ENCODE measurements at places on chromosomes 1 and 21.
A peak's percentile ranks its signal among the peaks of the same experiment; 100 is the strongest.

DNA sequence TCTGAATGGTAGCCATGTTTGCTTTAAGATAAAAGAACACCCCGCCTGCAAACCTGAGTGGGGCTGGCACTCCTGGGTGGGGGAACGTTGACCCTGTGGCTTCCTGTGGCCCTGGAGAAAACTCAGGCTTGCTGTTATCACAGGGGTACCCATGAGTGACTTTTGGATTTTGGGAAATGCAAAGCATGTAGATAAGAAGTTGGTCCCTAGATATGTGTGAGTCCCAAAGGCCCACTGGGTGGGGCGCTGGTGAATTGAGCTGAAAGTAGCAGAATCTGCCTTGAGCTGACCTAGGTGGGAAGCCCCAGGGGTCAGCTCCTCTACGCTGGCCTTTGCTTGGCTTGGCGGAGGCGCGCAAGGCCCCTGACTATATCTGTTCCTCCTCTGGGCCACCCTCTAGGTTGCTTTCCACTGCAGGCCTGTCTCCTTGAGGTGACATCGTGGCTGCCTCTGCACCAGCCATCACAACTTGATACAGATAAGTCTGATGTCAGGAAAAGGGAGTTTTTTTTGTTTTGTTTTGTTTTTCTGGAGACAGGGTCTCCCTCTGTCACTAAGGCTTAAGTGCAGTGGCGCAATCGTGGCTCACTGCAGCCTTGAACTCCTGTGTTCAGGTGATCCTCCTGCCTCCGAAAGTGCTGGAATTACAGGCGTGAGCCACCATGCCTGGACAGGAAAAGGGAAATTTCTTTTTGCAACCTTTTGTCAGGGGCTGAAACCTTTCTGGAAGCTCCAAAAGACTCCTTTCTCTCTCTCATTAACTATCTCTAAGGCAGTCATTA lies 72.2 kb downstream of the AGPAT3 start:
- DNase-seq, result no peak

DNA sequence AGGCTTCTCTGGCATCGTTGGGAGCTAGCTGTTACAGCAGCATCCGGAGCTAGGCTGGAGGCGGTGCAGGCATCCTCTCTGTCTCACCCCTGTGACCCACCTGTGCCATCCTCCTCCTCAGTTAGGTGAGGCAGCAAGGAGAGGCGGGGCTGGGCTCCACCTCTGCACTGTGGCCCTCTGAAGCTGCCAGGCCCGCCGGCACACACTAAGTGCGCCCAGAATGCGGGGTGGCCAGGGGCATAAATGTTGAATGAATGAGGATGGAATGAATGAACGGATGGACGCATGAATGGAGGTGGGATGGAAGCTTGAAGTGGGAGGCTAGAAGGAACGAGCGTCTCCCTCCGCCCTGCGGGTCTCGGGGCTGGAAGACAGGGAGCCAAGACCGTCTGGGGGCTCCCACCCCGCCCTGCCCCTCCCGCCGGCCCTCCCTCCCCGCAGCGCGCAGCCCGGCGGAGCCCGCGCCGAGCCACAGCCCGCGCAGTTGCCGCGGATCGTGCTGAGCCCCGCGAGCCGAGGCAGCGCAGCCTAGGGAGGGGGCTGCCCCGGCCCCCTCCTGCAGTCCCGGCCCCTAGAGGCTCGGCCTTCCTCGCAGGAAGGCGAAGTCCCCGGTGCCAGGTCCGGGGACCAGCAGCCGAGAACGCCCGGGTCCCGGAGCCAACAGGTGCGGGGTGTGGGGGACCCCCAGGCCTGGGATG lies at the start of gene HCRTR1:
Gene HCRTR1 (plus strand): TSS at position 472 of the 698 bp plus-strand sequence. CDS start 1,504 bp downstream, outside the sequence.
- DNase-seq, result no peak

DNA sequence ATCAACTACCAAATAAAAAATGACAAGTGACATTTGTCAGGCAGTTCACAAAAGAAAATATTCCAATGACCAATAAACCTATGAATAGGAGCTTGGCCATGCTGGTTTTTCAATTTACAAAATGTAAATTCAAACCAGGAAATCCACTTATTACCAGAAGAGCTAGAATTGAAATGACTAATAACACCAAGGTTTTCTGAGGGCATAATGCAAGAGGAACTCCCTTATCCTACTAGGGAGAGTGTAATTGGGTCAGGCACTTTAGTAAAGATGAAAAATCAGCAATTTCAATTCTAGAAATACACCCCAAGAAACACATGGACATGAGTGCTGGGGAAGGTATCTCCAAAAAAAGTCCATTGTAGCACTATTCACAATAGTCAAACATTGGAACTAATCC lies 16.7 kb upstream of the TIAM1 start:
- DNase-seq, result no peak

GRCh38 chr1:56573311-56573710 lies 6.1 kb downstream of the PLPP3 start:
- DNase-seq, result no peak

DNA sequence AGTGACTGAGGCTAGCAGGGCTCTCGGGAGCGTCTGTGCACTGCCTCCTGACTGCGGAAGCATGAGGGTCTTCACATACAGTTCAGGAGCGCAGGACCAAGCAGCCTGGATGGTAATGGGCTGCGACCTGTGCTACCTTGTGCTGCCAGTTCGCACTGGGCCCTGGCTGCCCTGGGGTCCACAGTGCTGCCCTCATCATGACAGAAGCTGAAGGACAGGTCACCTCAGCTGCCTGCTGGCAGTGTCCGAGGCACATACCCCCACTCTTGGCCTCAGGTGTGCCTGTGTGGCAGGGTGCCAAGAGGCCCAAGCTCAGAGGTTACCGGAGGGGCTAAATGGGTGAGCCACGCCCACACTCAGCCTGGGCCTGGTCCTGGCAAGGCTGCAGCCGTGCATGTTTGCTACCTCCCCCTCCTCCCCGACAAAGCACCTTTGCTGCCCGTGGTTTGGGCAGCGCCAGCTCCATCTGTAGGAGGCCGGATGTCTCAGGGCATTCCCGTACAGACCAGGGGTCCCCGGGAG lies 4.4 kb downstream of the JMJD4 start:
- no peak for DNase-seq

DNA sequence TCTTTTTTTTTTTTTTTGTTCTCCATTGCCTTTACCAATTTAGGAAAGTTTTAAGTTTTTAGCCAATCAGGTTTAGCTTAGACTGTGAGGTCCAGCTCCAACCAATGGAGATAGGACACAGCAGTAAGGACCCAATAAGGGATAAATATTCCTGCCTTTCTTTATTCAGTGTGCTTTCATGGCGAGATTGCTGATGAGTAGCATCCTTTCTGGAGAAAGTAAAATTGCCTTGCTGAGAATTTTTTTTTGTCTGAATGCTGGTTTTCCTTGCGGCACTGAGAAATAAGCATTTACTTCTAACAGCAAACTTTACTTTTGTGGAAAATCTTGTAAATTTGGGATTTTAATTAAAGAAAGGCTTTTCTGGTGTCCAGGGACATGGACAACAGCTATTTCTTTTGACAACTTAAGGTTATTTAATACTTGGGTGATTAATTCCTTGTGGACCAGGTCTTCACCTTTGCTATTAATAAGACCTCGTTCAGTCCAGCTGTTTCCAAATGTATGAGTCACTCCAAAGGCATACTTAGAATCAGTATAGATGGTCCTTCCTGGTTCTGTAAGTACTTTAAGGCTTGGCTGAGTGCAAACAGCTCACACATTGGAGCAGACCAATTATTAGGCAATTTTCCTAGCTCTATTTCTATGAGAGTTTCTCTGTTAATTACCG lies 54.1 kb downstream of the SERINC2 start:
- DNase-seq, result no peak

- DNase-seq, result no peak
Measured at GRCh38 chr1:199124351-199124750, 485.5 kb downstream of the PTPRC start.

- no peak for DNase-seq
Measured at GRCh38 chr21:45078877-45079281, 4.5 kb downstream of the ADARB1 start.

DNA sequence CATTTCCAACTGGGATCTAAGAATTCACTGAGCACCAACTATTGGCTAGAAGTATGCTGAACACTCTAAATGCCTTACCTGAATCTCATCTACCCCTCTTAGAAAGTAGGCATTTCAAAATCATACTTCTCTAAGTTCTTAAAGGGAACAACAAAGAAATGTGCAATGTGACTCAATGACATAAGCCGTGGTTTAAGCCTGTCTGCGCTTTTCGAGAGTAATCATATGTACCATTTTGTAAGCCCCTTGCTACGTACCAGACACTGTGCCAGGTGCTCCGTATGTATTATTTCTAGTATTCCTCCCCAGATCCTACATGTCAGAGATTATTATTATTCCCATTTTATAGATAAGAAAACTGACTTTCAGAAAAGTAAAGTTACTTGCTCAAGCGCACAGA lies 454.2 kb downstream of the SETD4 start:
- DNase-seq, result no peak

- peak; percentile 58 for DNase-seq
Measured at GRCh38 chr1:20358761-20359263, 68.1 kb downstream of the VWA5B1 start.

GRCh38 chr1:29280409-29281131 lies 44.2 kb downstream of the PTPRU start:
- no peak for DNase-seq

GRCh38 chr21:28229814-28230213 lies 762.9 kb downstream of the LTN1 start:
- no peak for DNase-seq

GRCh38 chr1:219120624-219121544 lies 52.8 kb upstream of the LYPLAL1 start:
- DNase-seq, result no peak

GRCh38 chr1:226986496-226987178 lies 46.5 kb downstream of the COQ8A start:
- no peak for DNase-seq

DNA sequence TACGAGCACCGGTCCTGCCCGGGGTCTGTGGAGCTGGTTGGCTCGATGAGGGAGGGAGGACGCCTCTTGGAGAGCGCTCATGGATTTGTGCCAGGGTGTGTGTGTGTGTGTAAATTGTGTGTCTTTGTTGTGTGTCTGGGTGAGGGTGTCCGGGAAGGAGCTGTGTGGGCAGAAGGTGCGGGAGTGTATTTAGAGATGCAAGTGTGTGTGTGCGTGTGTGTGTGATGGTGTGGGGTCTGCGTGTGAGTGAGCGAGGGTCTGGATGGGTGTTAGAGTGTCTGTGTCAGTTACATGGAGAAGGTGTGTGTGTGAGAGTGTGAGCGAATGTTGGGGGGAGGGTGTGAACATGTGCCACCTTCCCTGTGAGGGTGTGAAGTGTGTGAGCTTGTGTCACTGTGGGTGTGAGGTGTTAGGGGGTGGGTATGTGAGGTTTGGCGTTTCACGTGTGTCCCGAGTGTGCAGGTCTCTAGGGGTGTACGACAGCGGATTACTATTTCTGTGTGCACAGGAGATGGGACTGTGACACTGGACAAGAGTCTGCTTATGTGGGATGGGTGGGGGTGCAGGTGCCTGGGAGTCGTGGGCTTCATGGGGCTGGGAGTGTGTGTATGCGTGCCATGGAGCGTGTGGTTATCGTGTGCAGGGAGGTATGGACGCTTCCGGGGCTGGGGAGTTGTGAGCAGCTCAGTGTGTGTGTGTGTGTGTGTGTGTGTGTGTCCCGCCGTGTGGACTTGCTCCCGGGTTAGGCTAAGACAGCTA lies 880 bp downstream of the IGSF21 start:
- DNase-seq, result no peak

GRCh38 chr21:27885296-27885711 lies 918.4 kb upstream of the ADAMTS5 start:
- no peak for DNase-seq

GRCh38 chr1:112850034-112850757 lies 105.8 kb downstream of the SLC16A1 start:
- DNase-seq, result peak; percentile 62

GRCh38 chr1:175493321-175494010 lies 249.9 kb downstream of the TNR start:
- no peak for DNase-seq

- no peak for DNase-seq
Measured at GRCh38 chr1:220698607-220699016, 8.4 kb downstream of the C1orf115 start.

DNA sequence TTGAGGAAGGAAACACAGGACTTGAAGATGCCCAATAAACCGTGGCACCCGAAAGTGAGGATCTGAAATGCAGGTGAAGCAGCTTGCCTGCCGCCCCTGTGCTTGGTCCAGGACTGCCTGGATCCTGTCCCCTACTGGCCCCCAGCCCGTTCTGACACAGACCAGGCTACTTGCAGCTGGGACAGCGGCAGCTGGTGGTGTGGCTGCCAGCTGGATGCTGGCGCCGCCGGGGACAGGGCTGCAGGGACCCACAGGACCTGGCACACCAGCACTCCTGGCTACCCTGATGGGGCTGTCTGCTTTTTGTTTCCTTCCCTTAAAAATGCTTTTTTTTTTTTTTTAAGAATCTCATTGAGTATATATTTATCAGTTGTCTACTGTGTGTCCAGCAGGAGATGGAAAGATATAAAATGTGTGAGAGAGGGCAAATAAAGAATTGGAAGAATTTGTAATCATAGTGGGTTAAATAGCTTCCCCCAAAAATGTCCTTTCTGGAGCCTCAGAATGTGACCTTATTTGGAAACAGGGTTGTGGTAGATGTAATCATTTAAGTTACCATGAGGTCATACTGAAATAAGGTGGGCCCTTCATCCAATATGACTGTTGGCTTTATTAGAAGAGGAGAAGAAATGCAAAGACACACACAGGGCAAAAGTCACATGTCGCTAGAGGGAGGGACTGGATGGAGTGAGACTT lies 165.6 kb downstream of the DSCAM start:
- DNase-seq, result no peak

DNA sequence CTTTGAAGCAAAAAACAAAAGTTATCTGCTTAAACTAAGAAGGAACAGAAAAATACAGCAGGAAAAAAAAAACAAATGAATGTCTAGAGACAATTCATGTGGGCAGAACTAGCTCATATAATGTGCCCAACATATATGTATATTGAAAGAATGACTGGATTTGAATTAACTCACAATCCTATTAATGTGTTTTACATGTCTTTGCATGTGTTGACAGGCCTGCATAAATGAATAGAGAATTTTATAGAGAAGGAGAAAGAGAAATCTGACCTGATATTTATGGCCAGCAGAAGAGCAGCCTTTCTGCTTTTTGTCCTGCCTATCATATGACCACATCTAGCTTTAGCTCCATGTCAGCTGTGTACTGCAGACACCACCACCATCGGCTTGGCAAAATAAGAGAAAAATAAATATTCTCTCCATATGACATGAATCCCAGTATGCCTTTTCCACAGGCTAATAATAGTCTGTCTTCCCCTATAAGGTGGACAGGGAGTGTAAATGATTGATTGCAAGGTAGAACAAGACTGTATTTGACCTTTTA lies 171.5 kb upstream of the PALMD start:
- DNase-seq, result no peak

GRCh38 chr1:114088392-114089299 lies 65.0 kb downstream of the SYT6 start:
- peak; percentile 76 for DNase-seq

- DNase-seq, result no peak
Measured at GRCh38 chr1:193222056-193222615, 35.7 kb upstream of the B3GALT2 start.

All from SW480 (cell line).